AG10803 (cell line): ENCODE measurements at places on chromosomes 3 and 15.

GRCh38 chr3:14991151-14991742 lies 43.9 kb downstream of the NR2C2 start:
- no peak for DNase-seq

GRCh38 chr3:16487511-16488175 lies 25.9 kb downstream of the RFTN1 start:
- no peak for DNase-seq

- no peak for DNase-seq
These were observed 92.9 kb downstream of the THRB start for GRCh38 chr3:24401811-24402185.

DNA sequence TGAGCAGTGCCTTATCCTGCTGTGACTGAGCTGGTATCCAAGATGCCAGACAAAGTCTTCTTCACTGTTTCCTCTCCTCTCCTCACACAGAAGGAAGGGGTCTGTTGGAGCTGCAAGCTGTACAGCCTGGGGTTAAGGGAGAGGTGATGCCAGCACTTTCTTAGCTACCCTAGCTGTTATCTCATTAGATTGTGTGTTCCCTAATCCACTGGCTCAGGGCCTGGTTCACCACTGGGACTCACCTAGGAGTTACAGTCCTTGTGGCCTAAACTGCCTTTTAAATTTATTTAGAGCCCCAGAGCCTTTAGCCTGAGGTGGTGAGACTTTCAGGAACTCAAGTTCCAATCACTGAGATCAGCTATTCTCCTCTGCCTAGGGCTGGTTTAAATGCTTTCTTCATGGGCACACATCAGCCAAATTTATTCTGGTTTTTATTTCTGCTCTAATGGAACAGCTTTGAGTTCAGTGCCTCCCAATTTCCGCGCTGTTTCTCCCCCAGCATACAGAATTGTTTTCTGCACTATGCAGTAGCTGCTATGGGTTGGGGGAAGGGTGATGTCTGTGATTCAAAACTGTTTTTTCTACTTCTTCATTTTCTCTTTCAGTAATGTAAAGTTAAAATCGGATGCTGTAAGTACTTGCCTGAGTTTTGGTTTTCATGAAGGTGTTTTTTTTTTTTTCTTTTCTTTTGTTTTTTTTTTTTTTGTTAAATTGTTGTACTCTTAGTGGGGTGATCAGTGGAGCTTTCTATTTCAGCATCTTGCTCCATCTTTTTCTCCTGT lies 198.8 kb downstream of the DOCK3 start:
- no peak for DNase-seq

DNA sequence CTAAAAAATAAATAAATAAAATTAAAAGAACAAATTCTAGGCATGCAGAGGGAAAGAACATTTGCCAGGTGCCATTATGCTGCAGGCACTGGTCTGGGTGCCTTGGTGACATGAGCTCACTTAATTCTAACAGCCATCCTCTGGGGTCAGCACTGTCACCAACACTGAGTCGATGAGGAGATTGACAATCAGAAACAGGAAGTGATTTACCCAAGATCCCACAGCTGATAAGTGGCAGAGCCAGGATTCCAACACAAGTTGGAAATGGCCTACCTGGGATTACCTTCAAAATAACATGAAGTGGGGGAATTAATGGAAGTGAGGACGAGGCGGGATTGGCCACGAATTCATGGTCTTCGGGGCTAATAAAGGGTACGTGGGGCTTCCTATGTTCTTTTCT lies 3.6 kb downstream of the PLIN1 start:
- DNase-seq, result no peak

DNA sequence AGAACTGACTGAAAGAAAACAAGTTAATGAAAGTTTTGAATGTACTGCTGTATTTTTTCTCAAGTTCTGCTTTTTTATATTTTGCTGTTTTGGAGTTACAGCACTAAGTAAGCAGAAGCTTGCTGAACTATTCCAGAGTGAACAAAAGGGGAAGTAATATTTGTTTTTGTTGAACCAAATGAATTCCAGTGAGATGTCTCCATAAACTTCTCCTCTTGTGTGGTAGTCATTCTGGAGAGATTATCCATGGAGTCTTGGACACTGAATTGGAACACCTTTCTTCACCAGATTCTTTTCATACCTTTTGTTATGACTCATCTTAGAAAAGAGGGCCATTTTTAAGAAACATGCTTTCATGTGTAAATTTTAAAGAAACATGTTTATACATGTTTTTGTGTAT lies 8.8 kb downstream of the ANKUB1 start:
- DNase-seq, result peak; percentile 88

GRCh38 chr3:138686771-138687221 lies 78.2 kb downstream of the FAIM start:
- peak; percentile 86 for DNase-seq

DNA sequence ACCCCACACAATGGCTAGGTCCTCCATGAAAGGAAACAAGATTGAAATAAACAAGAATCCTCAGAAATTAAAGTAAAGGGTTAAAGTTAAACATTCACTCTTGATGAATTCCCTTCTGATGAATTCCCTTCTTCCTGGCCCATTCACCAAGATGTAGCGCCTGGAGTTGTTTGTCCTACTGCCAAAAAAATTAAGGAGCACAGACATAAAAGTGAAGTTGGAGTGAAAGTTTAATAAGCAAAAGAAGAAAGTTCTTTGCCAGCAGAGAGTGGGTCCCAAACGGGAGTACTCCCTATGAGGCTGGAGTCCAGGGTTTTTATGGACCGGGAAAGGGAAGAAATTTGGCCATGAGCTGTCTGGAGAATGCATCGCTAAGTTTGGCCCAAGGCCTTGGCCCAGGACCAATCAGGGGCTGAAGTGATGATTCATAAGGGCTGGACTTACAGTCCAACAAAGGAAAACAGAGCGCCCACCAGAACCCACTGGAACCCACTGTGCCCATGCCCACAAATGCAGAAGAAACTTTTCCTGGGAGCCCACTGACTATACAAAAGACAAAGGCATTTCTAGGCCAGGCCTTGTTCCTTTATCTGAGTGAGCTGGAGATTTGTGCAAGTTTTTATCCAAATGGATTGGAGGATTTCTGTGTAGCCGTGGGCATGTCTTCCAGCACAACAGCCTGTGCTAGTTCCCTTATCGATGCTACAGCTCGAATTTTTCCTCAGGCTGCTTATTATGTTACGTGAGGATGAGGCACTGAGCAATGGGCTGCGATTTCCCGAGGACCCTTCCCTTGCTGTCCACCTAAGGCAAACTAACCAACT lies 1561.6 kb downstream of the OTOL1 start:
- no peak for DNase-seq

DNA sequence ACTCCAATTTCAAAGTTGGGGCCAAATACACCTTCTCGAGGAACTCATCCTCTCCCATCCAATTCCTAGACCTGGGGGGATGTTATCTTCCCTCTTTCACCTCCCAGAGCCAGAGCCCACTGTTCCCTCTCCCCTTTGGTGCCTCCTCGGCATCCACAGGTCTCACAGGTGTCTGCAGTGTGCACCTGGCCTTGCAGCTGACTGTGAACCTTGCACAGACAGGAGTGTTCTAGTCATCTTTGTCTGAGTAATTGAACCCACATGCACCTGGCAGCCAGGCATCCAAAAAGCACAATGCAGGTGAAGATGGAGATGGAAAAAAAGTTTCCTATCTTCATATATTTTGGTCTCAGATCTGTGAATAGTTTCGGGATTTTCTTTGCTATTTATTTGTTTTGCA lies 30.8 kb downstream of the PCOLCE2 start:
- no peak for DNase-seq

- no peak for DNase-seq
These were observed 32.9 kb upstream of the ETV5 start for GRCh38 chr3:186141790-186142189.

GRCh38 chr15:81311752-81312464 lies 12.0 kb downstream of the STARD5 start:
- DNase-seq, result peak; percentile 69

DNA sequence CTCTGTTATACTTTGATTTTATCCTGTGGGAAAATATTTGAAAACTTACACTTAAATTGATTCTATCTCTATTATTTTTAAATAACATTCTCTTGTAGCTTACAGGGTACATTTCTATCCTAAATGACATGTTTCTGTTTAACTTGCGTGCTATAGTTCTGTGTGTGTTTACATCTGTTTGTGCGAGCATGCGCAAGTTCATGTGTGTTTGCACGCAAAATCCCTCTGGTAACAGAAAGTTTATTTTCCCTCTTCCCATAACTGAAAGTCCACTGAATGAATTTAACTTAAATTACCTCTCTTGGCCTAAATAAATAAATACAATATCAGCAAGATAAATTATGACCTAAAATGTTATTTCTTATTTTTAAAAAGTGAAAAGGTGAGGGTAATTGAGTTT lies 117.3 kb upstream of the NEO1 start:
- no peak for DNase-seq

DNA sequence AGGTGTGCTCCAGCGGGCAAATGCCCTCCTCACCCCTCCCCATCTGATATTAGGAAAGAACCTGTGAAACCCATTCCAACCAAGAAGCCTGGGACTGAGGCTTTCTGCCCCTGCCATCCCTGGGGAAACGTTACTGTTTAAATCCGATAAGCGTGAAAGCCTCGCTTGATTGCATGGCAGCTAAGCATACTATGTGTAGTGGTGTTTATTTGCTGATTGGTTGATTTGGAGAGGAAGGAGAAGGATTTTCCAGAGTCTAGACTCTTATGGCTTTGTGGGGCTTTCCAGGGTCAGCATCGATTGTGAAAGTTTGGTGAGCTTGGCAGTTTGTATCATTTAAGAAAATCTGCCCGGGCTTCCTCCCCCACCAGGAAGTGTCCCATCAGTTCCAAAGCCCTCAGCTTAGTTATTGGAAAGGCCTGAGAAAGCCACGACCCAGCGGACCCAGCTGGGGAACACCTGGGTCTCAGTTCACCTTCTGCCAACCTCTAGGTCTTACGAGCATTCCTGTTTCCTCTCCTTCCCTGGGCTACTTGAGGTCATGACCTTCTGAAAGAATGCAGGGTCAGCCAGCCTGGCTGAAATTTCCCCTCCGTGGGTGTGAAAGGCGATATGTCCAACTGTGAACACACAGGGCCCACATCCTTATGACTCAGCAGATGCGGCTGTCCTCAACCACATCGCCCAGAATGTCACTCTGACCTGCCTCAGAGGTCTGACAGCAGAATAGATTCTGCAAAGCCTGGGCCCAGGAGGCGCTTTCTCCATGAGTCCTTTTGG lies 62.8 kb upstream of the HERC1 start:
- DNase-seq, result peak; percentile 69

GRCh38 chr15:53437985-53438841 lies 321.2 kb downstream of the WDR72 start:
- DNase-seq, result no peak

- DNase-seq, result no peak
These were observed 2.3 kb downstream of the B3GNT5 start for GRCh38 chr3:183255348-183255730.

DNA sequence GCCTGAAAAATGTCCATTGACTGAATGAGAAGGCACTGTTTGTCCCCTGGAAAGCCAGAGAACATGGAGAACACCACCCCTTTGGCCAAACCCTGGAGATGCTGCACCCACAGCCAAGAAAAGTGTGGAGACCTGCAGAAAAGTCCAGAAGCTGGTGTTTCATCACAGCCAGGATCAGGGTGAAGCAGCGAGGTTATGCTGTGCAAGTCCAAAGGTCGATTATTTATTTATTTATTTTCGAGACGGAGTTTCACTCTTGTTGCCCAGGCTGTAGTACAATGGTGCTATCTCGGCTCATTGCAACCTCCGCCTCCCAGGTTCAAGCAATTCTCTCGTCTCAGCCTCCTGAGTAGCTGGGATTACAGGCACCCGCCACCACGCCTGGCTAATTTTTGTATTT lies 5.5 kb upstream of the CTSH start:
- DNase-seq, result no peak

GRCh38 chr15:54566654-54567053 lies 588.4 kb downstream of the UNC13C start:
- DNase-seq, result no peak

- DNase-seq, result no peak
These were observed 38.9 kb downstream of the CPN2 start for GRCh38 chr3:194312186-194312742.

GRCh38 chr3:86978111-86978551 lies 12.8 kb downstream of the VGLL3 start:
- DNase-seq, result peak; percentile 97

- no peak for DNase-seq
These were observed 23.7 kb downstream of the PDE8A start for GRCh38 chr15:85005319-85005718.

DNA sequence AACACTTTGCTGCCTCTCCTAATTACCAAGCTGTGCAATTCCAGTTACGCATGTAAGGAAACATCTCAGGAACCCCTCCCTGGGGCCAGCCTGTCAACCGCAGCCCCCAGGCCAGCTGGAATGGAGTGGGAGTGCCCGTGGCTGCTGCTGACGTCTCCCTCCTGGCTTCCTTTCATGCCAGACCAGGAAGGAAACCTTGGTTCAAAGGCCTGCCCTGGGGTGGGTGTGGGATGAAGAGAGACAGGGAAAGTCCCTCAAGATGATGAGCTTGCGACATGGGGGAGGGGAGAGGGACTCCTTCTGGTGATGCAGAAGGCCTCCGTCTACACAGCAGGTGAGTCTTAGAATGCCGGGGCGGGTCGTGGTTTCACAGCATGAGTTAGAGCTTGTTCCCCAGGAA lies 11.4 kb upstream of the CYP11A1 start:
- peak; percentile 61 for DNase-seq

GRCh38 chr15:40197434-40197833 lies 36.6 kb downstream of the BUB1B start:
- no peak for DNase-seq

DNA sequence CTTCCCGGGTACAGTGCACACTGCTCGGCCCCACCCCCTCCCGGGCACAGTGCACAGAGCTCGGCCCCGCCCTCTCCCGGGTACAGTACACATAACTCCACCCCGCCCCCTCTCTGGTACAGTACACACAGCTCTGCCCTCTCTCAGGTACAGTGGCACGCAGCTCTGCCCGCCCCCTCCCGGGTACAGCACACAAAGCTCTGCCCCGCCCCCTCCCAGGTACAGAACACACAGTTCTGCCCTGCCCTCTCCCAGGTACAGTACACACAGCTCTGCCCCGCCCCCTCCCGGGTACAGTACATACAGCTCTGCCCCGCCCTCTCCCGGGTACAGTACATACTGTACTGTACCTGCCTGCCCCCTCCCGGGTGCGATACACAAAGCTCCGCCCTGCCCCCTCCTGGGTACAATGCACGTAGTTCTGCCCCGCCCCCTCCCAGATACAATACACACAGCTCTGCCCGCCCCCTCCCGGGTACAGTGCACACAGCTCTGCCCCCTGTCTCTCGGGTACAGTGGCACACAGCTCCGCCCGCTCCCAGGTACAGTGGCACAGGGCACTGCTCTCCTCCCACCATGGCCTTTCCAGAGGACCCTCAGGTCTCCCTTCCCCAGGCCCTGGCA lies 16.4 kb upstream of the PRR20G start:
- no peak for DNase-seq

GRCh38 chr15:32979710-32980109 lies 214.8 kb downstream of the FMN1 start:
- peak; percentile 95 for DNase-seq
